HFF-Myc (cell line): ENCODE measurements at places on chromosomes 16 and 17.
A peak's percentile ranks its signal among the peaks of the same experiment; 100 is the strongest.

GRCh38 chr17:63082273-63082861 is 116.3 kb downstream of the TANC2 start:
- peak; percentile 7 for DNase-seq

DNA sequence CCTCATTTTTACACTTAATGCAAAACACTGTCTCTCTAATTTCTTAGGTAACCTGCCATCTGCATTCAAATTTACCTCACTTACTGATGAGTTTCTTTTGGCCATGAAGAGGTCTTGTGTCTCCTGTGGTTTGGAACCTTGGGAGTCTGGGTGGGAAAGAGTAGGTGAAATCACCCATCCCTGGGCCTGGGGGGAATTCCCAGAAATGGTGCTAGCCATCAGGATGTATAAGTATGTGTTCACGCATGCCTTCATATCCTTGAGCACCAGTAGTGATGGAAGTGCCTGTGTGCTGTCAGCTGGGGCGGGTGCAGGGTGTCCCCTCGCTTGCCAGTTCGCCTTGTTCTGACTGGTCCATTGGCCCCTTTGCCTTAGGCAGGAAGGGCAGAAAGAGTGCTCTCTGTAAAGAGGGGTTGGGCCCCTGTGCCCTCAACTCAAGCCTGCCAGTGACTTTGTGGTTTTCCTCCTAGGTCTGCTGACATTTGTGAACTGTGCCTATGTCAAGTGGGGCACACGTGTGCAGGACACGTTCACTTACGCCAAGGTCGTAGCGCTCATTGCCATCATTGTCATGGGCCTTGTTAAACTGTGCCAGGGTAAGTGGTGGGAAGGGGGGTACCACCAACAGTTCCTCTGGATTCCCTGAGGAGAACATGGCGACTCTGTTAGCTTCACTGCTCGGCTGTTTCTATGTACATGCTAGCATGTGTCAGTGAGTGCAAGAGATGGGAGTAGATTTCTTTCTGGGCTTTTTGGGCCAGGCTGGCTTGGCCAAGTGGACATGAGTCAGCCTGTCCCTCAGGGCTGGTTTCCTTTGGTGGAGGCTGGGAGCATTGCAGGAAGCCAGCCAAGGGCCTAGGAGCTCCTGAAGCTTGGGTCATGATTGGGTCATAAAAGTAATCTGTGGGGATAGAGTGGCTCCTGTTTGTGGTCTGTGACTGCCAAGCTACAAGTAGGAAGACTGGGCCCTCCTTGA is 23.2 kb downstream of the SLC7A6OS start:
- DNase-seq = peak; percentile 43

DNA sequence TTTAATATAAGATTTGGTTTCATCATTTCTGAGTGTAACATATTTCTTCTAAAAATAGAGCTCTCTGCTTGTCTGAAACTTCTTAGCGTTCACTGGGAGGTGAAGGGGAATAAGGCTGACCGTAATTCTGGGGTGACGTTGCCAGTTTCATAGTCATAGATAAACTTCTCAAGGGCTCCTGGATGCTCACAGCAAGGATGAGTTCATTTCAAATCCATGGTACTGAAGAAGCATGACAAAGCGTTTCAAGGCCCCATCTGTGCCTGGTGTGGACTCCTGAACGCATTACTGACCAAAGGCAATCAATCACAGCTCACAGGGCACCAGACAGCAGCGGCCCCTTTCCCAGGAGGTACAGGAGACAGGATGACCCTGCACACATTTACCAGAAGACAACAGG is 12.0 kb upstream of the EVPL start:
- no peak for DNase-seq

GRCh38 chr17:58337210-58337599 is 8.6 kb upstream of the TSPOAP1 start:
- DNase-seq = no peak

- no peak for DNase-seq
These were observed 40.8 kb downstream of the CDH3 start for GRCh38 chr16:68685685-68686478.

GRCh38 chr16:75296606-75297005 is 45.2 kb upstream of the BCAR1 start:
- DNase-seq = no peak

GRCh38 chr16:66899945-66900710 is 18.6 kb downstream of the CDH16 start:
- no peak for DNase-seq

- DNase-seq = no peak
These were observed 516 bp downstream of the CPNE2 start for GRCh38 chr16:57092786-57093411.

- DNase-seq = no peak
These were observed 170.2 kb upstream of the SALL1 start for GRCh38 chr16:51321251-51321650.
